Stimulated activated CD4-positive, alpha-beta T cell treated with anti-CD3 and anti-CD28 coated beads, Interleukin-15, amount 100 ng/mL, for 1 hour (primary cell): ENCODE measurements at places on chromosomes 2 and 18.

DNA sequence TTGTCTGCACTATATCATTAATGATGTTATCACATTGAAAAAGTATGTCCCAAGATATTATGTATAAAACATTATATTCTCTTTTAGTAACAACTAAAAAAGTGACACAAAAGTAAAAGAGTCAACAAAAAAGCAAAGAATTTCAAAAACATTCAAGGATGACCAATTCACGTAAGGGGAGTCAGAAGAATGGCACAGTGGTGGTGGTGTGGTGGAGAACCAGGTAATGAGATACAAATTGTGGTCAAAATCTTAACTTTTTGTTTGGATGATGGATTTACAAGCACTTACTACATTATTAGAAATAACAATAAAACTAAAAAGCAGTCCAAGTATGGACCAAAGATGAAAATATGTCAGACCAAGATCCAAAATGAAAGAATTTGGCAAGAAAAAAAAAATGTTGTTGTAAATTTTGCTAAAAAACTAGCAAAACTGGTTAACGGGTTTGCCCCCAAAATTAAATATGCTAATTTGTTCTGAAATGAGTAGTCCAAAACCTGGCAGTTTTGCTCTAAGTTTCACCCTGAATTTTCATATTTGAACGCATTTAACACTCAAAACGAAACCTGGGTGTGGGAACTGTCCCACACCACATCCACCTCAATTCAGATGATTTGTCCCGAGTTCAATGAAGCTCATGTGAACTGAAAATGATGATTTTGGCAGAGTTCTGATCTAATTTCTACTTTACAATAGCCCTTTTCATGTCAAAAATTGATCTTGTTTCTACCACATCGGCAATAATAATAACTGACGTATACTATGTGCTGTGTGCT is 135.8 kb downstream of the IKZF2 start:
- DNase-seq = no peak

GRCh38 chr18:61554117-61554776 is 221.0 kb downstream of the CDH20 start:
- DNase-seq = no peak

- DNase-seq = no peak
Observed at GRCh38 chr2:175363699-175364098, 182.2 kb upstream of the ATP5MC3 start.

DNA sequence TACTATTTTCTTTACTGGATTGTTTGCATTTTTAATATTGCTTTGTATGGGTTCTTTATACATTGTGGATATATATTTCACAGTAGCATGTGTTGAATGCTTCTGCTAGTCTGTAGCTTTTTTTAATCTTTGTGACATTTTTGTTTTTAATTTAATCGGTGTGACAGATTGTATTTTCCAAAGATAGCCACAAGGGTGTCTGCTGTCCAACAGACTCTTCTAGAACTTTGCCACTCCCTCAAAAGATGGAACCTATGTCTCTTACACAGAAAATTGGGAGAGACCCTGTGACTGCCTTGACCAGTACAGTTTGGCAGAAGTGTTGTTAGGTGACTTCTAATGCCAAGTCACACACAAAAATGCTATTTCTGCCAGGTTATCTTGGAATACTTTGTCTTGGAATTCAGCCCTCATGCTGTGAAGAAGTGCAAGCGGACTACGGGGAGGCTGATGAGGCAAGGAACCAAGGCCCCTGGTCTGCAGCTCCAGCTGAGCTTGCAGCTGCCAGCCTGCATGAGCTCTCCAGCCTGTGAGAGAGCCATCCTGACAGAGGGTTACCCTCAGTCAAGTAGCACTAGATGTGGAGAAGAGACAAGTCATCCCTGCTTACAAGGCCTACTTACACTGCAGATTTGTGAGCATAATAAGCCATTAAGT is 110.8 kb downstream of the TDRD15 start:
- no peak for DNase-seq

DNA sequence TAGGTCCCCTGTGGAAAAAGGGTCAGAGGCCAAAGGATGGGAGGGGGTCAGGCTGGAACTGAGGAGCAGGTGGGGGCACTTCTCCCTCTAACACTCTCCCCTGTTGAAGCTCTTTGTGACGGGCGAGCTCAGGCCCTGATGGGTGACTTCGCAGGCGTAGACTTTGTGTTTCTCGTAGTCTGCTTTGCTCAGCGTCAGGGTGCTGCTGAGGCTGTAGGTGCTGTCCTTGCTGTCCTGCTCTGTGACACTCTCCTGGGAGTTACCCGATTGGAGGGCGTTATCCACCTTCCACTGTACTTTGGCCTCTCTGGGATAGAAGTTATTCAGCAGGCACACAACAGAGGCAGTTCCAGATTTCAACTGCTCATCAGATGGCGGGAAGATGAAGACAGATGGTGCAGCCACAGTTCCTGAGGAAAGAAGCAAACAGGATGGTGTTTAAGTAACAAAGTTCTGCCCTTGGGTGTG is 165.8 kb downstream of the RPIA start:
- DNase-seq = no peak

- DNase-seq = peak; percentile 34
Observed at GRCh38 chr2:205885492-205886099, 200.4 kb downstream of the INO80D start.

GRCh38 chr2:86231680-86232372 is 32.6 kb downstream of the MRPL35 start:
- DNase-seq = no peak

DNA sequence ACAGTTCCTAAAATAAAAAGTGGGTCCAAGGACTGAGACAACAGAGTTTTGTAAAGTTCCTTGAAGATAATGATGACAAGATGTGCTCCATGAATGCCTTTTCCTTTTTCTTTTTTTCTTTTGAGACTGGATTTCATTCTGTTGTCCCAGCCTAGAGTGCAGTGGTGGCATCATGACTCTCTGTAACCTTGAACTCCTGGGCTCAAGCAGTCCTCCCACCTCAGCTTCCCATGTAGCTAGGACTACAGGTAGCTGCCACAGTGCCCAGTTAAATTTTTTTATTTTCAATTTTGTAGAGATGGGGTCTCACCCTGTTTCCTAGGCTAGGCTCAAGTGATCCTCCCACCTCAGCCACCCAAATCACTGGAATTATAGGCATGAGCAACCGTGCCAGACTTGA is 16.1 kb upstream of the TTC27 start:
- DNase-seq = no peak

DNA sequence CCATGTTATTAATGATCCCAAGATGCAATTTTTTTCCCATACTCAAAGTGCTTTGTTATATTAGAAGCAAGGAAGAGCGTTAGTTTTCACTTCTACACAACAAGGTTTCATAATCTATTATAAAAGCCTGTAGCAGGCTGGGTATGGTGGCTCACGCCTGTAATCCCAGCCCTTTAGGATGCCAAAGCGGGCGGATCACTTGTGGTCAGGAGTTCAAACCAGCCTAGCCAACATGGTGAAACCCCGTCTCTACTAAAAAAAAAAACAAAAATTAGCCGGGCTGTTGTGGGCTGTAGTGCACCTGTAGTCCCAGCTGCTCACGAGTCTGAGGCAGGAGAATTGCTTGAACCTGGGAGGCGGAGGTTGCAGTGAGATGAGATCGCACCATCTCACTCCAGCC is 19.0 kb upstream of the SERPINB2 start:
- DNase-seq = no peak

DNA sequence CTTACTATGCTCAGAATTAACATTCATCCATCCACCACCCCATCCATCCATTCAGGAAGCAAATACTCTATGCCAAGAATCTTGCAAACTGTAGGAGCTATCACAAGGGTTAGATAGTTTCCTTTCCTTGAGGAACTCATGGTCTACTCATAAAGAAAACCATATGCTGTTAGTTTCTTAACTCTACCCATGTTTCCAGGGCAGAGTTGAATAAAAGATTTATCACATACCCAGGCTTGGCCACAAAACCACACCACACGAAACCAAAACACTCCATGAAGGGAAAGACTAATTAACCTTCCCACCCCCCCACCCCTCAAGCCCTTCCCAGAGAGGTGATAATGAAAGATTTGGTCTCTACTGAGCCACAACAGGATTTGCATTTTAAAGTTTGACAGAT is 23.7 kb upstream of the MSGN1 start:
- DNase-seq = no peak

GRCh38 chr2:37570773-37571586 is 100.5 kb downstream of the CDC42EP3 start:
- no peak for DNase-seq
